AG09309 (cell line): ENCODE measurements at places on chromosomes 12 and 14.

DNA sequence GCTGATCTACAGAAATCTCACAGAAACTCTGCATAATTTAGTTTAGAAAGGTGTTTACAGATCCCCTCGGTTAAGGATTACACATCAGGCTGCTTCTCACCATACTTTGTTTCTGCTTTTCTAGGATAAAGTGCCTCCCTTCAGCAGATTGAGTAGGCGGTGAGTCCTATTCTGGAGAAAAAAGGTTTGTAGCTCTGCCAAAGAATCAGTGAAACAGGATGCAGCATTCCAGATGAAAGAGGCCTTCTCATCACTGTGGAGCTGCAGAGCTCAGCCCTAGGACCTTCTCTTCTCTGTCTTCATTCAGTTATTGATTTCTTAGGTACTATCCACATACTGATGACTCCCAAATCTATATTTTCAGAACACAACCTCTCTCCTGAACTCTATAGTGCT lies 155.5 kb upstream of the KRR1 start:
- peak; percentile 57 for DNase-seq

DNA sequence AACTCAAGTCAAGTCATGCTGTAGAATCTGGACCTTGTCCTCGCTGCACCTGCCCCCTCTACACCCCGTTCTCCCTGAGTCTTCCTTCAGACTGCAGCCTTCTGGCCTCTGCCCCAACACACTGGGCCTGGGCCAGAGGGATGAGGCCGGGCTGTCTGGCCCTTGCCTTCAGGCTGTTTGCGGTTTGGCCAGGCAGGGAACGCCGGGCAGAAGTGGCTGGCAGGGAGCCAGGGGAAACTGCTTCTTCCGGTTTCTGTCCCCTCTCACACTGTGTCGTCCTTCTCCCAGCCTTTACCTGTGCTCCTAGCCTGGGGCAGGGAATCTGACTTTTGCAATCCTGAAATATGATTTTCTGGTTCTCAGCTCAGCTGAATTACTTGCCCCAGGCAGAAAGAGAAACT lies 13.5 kb downstream of the DGLUCY start:
- DNase-seq = no peak

DNA sequence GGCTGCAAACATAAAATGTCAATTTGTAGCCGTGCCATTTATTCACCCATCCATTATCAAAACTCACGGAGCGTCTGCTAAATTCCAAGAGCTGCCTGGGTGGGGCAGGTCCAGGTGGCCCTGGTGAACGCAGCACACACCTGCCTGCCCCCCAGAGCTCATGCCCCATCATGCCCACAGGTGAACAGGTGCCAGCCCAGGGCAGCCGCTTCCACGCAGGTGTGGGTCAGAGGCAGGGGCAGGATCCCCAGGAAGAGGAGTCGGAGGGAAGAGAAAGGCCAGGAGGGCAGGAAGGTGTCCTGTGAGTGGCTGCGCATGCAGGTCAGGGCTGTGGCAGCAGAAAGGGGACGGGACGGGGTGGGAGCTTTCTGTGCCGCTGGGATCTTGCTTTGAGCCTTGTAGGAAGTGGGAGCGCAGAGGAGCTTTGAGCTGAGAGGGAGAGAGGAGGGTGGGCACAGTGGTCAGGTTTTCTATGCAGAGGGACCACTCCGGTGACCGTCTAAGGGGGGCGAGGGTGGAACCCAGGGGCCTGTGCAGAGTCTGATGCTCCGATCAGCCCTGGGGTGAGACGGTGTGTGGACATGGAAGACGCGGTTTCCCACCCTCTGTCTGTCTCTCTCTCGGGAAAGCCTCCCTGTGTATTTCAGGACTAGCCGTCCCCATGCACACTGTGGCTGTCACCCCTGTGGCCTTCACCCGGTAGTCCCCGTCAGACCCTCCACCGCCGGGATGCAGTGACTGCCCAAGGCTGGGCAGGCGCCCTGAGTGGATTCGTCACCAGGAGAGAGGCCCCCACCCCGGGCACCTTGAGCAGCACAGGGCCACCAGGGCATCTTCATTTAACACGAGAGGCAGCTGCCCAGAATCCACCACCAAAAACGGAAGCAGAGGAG lies 26.7 kb downstream of the GALNT9 start:
- DNase-seq = no peak

DNA sequence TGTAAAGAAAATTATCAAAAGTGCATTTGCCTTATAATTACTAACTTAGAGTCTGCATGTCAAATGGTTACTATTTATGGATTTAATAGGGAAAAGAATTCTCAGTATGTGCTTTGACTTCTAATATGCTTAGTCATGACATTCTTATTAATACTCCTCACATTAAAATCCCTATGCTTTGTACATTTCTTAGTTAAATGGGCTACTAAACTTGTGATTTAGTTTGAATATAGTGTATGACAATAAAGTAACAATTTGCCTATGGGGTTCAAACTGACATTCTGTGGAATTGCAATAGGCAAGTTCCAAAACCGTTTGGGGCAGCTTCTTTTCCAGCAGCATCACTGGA lies 361.9 kb upstream of the TMTC1 start:
- DNase-seq = no peak

GRCh38 chr14:95299271-95299670 lies 20.4 kb downstream of the CLMN start:
- DNase-seq = no peak

- no peak for DNase-seq
Observed at GRCh38 chr12:26135010-26135420, 10.2 kb upstream of the BHLHE41 start.
